NCI-H526 treated with DMSO at 0.1 percent for 48 hours (cell line): ENCODE measurements at places on chromosomes 2 and 18.

DNA sequence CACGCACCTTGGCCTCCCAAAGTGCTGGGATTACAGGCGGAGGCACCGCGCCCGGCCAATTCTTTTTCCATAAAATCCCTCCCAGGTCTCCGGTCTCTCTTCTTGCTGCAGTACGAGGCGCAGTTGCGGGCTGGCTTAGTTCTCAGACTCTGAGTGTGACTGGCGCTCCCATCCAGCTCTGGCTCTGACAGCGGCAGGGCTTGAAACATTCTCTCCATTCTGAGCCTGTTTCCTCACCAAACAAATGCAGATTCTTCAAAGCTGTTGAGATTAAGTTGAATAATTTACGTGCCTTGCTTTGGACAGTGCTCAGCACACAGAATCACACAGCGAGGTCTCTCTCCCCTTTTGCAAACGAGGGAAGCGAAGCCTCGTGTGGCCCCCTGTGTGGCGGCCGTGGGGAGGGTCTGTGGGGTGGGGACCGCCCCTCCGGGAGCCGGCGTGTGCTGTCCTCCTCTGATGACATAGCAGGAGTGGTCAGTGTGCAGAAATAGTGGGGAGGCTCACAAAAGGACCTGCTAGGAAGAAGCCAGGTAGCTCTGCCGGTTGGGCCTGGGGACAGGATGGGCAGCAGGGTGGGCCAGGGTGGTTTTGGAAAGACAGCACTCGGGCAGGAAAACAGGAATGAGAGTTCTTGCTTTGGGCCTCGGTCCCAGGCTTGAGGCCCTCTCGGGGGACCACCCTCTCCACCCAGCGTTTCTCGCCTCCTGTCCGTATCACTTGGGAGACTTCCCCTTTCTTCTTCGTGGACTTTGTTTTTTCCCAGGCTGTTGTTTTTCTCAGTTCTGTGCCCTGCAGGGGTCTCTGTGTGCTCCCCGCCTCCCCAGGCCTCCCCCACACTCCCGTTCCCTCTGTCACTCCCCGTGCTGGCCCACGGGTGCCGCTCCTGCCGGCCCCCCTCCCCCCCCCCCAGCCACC lies 75.0 kb downstream of the KCNG2 start:
- DNase-seq = no peak

- no peak for DNase-seq
These were observed 39.4 kb downstream of the DDX18 start for GRCh38 chr2:117853873-117854272.

GRCh38 chr2:171703574-171704347 lies 16.5 kb downstream of the DYNC1I2 start:
- DNase-seq = peak; percentile 4

DNA sequence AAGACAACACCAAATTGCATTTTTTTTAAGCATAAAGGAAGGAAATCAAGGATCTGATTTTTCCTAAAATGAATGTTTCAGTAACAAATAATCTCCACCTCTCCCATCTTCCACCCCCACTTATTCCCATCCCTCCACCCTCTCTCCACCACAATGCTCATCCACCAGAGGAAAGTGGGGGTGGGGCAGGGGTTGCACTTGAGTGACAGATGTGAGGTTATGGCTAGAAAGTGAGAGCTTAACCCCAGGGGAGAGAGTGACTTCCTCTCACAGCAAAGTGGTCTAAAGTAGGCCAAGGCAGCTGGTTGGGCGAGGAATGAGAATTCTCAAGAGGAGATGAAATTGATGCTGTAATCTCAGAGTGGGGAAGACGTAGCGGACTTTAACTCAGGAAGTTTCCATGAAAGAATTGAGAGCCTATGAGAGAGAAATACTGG lies 104.7 kb downstream of the HNRNPLL start:
- no peak for DNase-seq
